ENCODE measurements at places on chromosomes 13 and 19.

DNA sequence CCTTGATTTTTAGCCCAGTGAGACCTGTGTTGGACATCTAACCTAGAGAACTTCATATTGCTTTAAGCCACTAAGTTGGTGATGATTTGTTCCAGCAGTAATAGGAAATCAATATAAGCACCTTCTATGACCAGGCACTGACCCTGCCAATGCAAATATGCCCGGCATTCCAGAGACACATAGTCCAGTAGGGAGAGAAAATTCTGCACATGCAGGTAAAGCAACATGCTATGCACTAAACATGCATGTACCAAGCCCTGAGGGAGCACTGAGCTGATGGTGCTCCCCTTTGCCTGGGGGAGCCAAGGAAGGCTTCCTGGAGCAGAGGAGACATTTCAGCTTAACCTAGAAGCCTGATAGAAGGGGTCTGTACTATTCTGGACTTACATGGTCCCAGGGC lies 40.4 kb upstream of the C13orf42 start:
- no peak for DNase-seq

DNA sequence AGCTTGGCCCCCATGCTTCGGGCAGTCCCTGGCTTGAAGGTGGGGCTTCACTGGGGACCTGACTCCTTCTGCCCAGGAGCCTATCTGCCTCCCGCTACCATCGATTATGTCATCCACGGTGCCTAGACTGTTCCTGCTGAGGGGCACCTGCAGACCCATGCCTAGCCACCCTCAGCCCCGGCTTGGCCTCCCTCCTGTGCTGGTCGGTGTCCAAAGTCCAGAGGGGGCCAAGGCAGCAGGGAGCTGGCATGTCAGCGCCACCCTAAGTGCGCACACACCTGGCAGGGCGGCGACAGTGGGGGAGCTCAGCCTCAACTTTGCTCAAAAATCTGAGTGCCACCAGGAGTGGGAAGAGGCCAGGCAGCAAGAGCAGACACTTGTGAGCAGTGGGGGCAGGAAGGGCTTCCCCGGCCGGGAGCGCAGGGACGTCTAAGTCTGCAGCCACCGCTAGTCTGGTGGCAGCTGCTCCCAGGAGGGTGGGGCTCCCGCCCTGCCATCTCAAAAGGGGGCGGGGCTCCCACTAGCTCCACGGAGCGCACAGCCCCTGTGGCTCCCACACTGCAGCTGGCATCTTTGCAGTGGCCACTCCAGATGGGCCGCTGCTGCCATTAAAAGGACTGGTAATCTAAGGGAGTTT lies 13.5 kb upstream of the URAD start:
- DNase-seq: no peak

- DNase-seq: no peak
These were observed 66.1 kb upstream of the FRY start for GRCh38 chr13:31965361-31966066.

- no peak for DNase-seq
These were observed 279.6 kb downstream of the PCDH20 start for GRCh38 chr13:61136093-61136492.

DNA sequence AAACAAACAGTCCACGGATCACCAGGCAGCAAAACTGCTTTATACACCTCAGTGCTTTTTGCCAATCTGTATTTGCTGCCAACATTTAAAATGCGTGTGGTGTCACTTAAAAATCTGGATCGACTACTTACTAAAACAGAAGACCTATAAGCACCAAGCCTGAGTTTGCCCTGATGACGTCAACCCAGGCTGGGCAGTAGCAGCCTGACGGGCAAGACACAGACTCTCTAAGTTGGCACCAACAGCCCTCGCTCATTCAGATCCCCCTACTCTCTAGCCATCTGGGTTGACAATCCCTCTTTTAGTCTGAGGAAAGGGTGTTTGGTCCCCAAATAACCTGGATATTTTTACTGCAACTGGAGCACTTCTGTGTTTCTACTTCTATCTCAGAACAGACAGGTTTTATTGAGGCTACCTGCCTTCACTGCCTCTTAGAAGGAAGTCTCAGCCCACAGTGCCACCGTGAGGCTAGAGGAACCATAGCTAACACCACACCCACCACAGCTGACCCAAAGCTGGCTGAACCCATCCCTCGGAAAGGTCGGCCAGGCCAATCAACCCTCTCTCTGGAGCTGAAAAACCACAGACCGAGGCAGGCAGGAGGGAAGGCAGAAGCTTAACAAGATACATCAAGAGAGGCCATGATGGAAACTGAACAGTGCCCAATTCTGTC lies 6.9 kb downstream of the SUGP2 start:
- DNase-seq: no peak

GRCh38 chr13:21895779-21896178 lies 224.9 kb downstream of the FGF9 start:
- DNase-seq: no peak

- DNase-seq: no peak
These were observed 67.2 kb upstream of the OLFM4 start for GRCh38 chr13:52961256-52961910.
